Fibroblast of skin of left biceps (primary cell): ENCODE measurements at places on chromosomes 11 and 22.

GRCh38 chr11:125245299-125245698 lies 80.7 kb downstream of the PKNOX2 start:
- no peak for DNase-seq

DNA sequence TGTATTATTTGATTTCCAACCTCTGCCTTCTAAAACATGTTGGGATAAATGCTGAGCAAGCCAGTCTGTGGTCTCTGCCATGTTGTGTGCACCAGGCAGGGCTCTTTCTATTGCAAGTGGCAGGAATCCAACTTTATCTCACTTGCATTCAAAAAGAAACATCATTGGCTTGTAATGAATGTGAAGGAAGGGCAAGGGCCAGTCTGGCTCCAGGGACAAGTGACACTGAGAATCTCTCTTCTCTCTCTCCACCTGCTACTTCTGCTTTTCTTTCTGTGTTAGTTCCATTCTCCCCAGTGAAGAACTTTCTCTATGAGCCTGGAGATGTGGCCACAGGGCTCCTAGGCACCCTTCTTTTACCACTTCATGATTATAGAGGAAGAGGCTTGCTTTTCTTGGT lies 329.9 kb upstream of the NCAM1 start:
- DNase-seq = no peak

DNA sequence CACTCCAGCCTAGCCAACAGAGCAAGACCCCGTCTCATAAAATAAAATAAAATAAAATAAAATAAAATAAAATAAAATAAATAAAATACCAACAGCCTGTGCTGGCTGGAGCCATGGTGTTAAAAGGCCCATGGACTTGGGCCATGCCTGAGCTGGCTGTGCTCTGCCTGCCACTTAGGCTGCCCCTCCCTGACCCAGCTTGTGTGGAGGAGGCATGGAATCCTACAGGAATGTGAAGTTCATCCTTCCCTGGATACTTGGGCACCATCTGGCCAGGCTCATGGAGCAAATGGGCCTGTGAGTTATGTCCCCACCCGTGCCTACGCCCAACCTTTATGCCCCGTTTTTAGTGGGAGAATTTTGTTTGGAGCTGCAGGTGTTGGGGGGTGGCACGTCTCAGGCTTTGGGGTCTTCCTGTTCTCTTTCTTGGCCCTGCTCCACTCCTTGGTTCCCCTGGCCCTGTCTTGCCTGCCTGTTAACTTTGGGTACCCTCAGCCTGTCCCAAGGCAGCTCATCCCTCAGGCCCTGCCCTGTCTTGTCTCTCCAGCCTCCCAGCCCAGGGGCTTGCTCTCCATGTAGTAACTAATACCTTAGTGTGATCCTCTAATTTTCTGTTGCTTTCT lies 51.3 kb downstream of the BCR start:
- no peak for DNase-seq

DNA sequence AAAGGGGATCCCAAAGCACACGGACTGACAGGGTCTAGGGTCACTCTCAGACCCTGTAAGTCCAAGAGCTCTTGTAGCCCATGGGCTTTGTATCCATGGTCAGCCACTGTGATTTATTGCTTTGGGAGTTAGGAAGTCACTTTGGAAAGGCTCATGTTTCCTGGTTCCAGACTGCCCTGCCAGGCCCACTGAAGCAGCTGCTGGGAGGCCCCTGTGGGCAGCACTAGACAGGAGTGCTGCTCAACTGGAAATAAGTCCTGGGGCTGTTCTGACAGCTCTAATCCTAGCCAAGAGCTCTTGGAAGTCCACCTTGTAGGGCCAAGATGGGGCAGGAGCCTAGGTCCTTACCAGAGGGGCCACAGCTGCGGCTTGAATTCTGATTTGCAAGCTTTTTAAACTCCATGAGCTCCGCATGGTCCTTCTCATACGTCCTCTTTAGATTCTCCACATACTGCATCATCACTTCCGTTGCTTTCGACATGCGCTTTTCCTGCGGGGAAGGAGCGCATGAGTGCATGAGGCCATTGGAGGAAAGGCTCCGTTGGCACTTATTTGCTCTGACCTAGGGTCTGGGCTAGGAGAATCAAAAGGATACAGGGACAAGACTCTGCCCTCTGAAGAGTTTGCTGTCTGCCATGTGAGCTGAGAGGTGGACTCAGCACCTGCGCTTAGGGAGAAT lies 32.2 kb upstream of the LYVE1 start:
- no peak for DNase-seq

GRCh38 chr11:1194977-1195681 lies 27.7 kb upstream of the MUC5B start:
- DNase-seq = no peak

- DNase-seq = no peak
Observed at GRCh38 chr11:66879583-66879982, 22.7 kb downstream of the LRFN4 start.

DNA sequence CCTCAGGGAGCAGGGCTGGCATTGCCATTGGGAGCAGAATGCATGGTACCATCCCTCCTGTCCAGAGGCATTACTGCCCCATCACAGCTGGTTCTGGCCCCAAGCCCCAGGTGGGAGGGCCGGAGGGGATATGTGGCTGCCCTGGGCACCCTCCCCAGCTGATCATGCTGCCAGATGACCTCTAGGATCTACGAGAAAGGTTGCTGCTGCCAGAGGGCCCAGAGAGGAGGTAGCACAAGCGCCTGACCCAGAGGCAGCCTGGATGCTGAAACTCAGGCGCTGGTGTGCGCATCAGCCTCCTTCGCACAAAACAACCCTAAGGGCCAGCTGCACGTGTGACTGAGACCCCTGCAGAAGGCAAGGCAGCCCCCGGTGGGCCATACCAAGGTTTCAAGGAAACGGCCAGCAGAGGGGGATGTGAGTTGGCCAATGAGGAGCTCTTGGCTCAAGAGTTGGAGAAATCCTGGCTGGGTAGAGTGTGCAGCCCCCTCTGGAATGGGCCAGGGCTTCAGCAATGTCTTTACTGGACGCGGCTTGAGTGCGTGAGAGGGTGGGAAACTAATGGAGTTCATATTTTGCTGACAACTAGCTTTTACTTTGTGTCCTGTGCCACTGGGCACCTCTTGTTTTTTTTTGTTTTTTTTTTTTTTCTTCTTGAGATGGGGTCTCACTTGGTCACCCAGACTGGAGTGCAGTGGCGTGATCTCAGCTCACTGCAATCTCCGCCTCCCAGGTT lies 88.3 kb upstream of the PARVA start:
- no peak for DNase-seq

DNA sequence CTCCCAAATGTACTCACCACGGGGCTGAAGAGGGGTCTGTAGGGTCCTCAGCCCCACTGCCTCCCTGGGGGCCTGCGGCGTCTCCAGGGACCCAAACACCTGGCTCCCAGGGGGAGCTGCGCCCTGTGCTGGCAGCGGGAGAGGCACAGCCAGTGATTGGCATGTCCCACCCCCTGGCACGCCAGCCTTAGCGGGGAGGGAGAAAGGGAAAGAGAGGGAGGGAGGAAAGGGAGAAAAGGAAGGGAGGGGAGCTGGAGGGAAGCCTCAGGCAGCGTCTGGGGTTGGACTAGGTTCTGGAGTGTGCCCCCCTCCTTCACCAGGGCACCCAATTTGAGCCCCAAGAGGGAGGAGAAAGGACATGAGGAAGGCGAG lies at the start of gene CHRM1:
CHRM1 (minus strand) TSS at position 163 of the 372 bp plus-strand sequence. CDS start 10,263 bp downstream, outside the sequence.
- no peak for DNase-seq

GRCh38 chr11:84564180-84564866 lies 1062.8 kb downstream of the DLG2 start:
- DNase-seq = no peak

GRCh38 chr11:134759274-134759673 lies 347.2 kb upstream of the B3GAT1 start:
- no peak for DNase-seq

DNA sequence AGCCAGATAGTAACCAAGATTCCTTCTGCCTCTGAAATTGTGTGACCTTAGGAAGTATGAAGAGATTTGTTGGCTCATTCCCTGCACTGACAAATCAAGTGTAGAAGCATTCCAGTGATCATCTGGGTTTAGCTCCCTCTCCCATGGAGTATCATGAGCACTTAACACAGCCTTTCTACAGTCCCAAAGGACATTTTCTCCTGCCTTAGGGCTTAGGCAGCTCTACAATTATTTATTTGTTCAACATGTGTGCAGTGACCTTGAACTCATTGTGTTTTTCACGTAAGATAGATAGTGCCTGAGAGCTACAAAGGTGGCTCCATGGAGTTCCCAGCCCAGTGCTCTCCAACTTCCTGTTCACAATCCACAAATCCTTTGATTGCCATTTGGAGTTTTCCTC lies 94.8 kb upstream of the FAT3 start:
- DNase-seq = no peak

DNA sequence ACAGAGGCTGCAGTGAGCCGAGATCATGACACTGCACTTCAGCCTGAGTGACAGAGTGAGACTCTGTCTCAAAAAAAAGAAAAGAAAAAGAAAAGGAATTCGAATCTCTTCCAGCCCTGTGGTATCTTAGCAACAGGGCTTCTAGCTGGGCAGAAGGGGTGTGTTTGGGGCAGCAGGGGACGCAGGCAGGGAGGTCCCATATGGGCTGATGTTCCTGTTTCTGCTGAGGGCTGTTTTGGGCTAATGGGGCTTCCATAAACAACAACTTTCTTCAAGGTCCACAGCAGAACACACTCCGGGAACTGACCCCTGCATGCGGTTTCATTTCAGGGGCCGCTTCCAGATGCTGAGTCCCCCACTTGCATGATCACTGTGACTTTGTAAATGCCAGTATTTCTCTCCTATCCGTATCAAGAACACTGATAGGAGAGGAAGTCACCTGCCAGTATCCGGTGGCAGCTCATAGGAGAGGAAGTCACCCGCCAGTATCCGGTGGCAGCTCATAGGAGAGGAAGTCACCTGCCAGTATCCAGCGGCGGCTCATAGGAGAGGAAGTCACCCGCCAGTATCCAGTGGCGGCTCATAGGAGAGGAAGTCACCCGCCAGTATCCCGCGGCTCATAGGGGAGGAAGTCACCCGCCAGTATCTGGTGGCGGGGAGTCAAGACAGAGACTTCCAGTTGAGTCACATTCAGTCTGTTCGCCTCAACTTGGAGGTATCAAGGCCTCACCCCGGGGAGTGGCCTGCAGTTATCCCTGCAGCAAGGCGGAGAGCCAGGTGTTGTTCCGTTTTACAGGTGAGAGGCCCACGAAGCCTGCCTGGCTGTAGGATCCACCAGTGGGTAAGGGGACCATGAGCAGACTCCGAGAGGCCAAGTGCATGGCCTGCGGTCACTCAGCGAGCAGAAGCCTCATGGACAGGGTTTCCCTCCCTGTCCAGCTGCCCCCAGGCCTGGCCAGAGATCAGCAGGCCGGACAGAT lies 8.3 kb upstream of the FGF19 start:
- no peak for DNase-seq

- no peak for DNase-seq
Observed at GRCh38 chr22:45597460-45598192, 74.0 kb upstream of the ATXN10 start.

GRCh38 chr22:25007444-25008106 lies 55.1 kb downstream of the KIAA1671 start:
- no peak for DNase-seq

GRCh38 chr22:37080438-37080837 lies 28.9 kb downstream of the KCTD17 start:
- DNase-seq = no peak

DNA sequence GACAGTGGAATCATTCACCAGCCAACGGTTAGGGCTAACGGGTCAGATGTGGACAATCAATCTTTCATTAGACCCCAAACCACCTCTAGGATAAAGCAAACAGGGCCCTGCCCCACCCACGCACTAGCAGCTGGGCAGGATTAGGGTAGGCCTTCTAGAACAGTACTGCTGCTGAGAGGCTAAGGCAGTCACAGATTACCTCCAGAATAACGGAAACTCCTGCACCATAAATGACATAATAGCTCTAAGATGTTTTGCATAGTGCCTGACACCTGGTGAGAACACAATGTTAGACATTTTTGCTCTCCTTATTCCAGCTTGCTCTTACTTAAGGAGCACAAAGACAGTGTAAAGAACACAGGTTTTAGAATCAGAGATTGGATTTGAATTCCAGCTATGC lies 1.8 kb downstream of the SYTL2 start:
- no peak for DNase-seq

DNA sequence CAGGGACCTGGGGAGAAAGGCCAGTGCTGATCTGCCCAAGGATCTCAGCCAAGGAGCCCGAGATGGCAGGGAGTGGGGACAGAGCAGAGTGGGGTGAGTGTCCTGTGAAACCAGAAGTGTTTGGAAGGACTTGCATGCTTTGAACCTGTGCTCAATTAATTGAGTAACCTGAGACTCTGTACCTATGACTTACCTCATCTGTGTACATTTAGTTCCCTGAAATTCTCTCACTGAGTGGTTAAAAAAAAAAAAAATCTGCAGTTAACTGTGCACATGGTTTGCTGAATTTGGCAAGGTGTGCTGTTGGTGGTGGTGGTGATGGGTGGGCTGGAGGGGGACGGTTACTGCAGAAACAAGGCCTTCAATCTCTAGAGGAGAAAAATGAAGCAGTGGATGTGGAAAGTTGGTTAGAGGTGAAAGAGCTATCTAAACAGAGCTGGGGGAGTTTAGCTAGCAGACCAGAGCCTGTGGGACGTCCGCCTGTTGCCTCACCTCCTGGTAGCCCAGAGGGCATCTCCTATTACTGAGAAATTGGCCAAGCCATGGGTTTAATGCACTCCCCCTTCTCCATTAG lies 8.3 kb upstream of the SORL1-AS1 start:
- DNase-seq = no peak

DNA sequence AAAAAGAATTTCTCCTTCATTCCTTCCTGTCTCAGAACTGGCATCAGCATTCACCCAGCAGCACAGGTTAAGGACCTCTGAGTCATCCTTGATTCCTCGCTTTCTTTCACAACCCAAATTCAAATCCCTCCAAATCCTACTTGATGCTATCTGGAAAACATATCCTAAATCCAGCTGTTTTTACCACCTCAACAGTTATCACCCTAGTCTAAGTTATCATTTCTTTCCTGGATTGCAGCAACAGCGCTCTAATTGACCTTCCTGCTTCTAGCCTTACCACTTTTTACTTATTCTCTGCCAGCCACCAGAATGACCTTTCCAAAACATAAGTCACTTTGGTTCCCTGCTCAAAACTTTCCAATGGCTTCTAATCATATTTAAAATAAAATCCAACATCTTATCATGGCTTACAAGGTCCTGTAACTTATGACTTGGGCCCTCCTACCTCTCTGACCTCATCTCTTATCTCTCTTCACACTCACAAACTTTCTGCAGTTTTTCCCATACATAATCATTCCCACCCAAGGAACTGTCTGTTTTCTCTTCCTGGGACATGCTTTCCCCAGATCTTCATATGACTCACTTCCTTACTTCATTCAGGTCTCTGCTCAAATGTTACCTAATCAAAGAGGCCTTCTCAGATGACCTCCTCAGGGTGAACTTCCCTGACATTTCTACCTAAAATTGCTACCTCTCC lies 119.4 kb downstream of the TTC28 start:
- no peak for DNase-seq
